Central memory CD4-positive, alpha-beta T cell (primary cell): ENCODE measurements at places on chromosomes 4 and X.

DNA sequence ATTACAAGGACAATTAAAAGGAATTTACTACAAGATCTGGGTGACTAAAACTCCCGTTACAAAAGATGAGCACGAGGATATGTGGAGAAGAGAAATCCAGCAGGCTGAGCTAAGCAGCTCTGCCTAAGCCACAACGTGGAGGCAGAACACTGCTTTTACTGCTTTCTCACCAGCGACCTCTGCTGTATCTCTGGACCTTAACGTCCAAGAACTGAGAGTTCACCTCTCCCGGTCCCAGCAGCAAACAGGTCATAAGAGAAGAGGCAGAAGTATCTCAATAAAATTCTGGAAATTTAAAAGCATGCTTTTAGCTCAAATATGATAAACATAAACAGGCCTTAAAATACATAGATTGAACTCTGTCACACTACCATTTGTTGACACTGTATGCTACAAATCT, 81.0 kb downstream of the ADGRA3 start:
- DNase-seq, result no peak

DNA sequence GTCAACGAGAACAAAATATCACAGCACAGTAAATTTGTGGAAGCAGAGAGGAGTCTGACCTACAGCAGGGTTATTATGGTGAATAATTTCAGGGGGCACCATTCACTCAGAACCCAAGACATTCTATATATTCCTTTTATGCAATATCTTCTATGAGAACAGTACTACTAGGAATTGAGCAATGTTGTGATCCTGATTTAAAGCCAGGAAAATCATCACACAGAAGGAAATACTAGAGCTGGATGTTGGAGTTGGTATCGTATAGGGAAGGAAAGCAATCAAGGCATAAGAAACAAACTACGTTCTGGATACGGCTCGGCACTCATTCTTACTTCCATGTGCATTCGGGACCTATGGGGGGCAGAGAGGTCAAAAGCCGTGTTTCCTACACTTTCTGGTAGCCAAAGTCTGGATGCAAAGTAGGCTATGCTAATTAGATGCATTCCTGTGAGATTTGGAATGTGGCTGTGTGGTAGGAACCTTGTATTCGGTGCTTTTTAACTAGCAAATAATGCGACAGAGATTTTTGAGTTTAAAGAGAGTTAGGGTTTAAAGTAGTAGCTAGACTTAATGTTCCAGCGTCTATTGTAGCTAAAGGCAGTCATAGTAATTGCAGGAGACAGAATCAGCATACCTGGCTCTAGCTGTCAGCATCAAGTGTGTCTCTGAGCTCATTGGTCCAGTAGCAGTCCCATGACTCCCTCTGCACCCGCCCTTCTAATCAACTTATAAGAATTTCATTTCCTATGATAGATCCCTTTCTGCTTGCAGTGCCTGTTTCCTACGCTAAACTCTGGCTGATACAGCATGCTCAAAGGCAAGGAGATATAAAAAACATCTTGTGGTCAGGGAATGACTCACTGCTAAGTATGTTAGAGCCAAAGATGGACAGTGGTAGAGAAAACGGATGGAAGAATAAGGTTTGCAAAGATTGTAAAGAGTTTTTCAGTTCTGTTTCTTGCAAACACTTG, 43.3 kb upstream of the PDGFC start:
- DNase-seq, result no peak

- no peak for DNase-seq
Observed at GRCh38 chr4:37549041-37549440, 137.1 kb downstream of the RELL1 start.

DNA sequence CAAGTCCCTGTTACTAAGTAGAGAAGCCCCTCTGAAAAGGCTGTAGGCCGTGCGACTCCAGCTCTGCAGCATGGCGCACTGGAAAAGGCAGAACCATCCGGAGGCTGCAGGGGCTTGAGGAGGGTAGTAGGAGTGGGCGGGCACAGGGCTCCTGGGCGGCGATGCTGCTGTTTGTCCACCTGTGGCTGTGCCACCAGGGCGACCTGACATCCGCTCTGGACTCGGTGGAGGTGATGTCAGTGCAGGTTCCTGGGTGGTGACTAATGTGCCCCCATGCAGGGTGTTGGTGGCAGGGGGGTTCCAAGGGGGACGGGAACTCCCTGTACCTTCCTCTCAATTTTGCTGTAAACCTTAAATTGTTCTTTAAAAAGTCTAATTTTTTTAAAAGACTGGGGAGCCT, 58.3 kb downstream of the PCGF3 start:
- no peak for DNase-seq

DNA sequence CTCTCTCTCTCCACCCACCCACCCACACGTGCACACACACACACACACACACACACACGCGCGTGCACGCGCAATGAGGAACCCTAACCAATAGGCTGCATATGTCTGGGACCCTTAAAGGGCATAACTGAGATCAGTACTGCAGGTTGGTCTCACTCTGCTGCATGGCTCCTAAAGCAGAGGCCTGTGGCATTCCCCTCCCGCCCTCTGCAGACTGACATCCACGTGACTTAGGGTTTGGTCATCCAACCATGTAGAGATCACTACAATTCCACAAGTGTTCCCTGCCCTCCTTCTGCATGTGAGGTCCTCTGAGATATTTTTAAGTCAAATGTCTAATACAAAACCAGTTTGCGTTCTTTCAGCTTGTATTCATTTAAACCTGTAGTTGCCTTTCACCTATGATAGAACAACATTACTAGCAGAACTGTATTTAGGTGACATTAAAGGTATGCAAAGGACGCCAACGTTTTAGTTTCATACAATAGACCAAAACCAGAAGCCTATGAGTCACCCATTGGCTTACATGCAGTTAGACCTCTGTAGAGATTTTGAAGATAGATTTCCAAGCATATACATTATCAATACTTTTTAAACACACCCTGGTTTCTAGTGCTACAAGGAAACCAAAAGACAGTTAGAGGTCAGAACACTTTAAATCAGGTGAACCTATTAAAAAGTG, 10.1 kb downstream of the XAGE5 start:
- DNase-seq, result no peak

GRCh38 chr4:161926033-161926828, 237.6 kb downstream of the FSTL5 start:
- no peak for DNase-seq

DNA sequence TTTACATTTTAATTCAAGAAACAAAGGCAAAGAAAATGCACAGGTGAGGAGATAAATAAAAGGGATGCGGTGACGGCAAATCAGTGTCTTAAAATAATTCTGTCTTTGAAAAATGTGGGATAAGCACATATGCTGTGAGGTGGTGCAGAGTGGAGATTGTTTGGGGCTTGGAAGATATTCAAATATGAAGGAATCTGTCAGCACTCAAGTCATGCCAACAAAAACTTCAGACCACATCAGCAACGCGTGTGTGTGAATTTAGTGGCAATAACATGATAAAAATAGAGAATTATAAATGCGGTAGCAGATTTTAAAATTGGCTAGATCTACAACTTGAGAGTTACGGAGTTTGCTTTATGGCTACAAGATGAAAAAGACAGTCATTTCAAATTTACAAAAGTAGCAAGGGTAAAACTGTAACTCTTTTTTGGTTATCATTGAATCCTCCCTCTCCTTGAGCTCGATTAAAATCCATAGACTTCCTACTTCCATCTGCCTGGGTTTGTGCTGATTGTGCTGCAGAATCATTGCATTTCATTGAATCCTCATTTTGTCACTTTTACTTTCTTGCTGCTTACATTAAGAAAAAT, 71.5 kb upstream of the VCX2 start:
- no peak for DNase-seq

DNA sequence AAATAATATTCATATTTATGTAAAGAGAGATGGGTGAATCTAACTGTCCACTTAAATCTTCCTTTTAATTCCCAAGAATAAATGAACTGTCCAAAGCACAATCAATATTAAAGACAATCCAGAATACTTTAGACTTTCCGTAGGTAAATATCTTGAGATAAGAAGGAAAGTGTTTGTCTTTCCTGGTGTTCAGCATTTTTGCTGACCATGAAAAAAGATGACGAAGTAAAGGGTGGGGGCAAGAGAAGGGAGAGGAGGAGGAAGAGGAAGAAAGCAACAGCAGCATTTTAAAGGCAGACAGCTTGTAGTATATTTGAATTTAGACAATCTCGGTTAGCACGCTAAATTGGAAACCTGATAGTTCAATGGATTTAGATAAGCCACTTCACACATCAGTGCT, 498.2 kb downstream of the KCNIP4 start:
- DNase-seq, result no peak

DNA sequence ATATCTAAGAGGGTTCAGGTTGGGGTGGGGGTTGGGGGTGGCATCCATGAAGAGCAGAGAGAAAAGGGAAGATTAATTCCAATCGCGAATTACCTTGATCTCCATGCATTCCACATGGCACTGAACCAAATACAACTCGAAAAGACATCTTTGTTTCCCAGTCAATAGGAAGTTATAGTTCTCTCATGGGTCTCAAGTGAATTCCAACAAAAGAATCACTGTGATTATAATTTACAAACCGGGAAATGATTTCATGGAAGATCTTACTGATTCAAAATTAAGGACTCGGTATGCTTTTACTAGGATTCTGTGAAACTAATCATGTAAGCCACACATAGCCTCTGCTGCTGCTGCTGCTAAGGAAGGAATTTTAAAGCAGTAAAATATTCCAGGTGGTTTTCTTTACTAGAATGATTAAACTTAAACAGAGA, 26.6 kb upstream of the AMELX start:
- DNase-seq, result no peak

- peak; percentile 13 for DNase-seq
Observed at GRCh38 chrX:79138658-79139241, 5.7 kb upstream of the GPR174 start.

GRCh38 chr4:173547889-173548288, 17.9 kb upstream of the HAND2 start:
- DNase-seq, result no peak

GRCh38 chr4:24802648-24803047, 7.3 kb downstream of the SOD3 start:
- DNase-seq, result no peak

- no peak for DNase-seq
Observed at GRCh38 chr4:98664959-98665358, 6.5 kb upstream of the TSPAN5 start.

DNA sequence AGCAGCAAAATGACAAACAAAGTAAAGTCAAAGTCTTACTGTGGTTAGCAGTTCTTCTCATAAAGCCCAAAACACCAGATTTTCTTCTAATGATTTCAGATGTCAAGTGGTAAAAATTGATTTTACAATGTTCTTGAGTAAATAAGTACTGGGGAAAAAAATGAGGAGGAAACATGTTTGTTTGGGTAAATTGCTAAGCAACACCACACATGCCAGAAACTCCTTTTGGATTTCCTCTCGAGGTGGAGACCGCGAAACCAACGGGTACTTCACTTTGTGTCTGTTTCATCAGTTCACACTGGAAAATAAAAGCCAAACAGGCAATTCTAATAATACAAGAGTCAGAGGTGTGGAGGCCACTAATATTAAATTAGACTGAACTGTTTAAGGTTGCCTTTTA, 4.6 kb upstream of the PKD2 start:
- DNase-seq, result no peak

DNA sequence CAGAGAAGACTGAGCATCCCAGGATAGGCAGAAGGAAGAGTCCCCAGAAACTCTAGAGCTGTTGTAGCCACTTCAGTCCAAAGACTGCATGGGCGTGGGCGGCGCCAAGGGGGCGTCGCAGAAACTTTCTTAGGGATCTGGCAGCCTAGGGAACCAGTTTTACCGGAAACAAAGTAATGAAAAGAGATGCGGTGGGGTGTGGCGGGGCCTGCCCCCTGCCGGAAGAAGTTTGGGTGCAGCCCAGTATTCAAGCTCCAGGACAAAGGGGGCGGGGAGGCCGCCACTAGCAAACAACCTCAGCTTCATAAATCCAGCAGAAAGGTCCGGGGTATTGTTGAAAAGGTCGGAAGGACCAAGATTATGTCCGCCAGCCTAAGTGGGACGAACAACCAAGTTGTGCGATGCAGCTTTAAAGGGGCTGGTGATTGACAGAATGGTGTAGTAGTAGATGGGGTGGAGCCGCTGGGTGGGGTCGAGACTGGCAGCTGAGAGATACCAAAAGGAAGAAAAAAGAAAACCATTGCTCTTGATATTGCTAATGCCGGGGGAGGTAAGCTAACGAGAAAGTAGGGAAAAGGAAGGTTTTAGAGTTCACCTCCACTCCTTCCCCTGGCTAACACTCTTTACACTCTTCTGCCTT, 190.5 kb downstream of the RRAGB start:
- peak; percentile 41 for DNase-seq

GRCh38 chrX:47380268-47380667, 9.9 kb downstream of the ZNF157 start:
- peak; percentile 85 for DNase-seq

DNA sequence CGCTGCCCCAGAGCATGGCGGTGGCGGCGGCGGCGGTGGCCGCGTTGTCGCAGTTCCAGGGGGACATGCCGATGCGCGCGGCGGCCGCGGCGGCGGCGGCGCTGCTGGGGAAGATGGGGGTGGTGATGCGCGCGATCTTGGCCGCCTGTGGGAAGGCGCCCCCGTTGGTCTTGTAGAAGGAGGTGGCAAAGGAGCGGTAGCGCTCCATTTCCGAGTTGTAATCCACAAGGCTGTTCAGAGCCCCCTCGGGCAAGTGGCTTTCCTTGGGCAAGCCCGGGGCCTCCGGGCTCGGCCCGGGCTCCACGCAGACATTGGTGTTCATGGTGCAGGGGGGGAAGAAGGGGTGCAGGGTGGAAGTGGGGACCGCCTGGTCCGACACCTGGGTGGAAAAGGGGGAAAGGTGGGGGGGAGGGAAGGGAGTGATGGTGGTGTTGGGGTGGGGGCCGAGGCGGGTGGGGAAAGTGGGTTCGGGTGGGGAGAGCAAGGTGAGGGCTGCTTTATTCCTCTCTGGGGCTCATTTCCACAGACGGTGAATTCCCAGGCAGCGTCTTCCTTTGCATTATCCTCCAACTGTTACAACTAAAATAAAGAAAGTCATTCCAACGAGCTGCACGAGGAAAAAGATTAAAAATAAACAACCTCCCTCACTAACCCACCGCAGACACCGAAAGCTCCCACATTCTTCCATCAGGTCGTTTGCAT, 3.1 kb downstream of the CXXC4 start:
- peak; percentile 40 for DNase-seq

DNA sequence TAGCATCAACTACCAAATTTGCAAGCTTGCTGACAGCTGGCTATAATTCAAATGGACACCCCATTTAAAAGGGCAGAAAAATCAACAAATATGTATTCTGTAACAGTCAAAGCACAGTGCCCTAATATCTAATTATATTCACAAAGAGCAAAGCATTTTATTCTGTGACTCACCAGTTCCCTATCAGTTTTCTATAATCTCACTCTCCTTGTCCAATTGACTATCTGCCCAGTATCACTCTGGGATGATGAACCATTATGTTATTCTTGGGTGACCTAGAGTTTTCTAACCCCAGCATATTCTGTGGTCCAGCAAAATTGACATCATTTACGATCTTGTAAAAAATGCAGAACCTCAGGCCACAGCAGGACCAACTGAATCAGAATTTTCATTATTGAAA, 82.0 kb upstream of the FREM3 start:
- no peak for DNase-seq

- no peak for DNase-seq
Observed at GRCh38 chr4:2672700-2673099, 83.4 kb downstream of the TNIP2 start.
